ENCODE measurements at places on chromosomes 12 and 14.

- DNase-seq = no peak
Observed at GRCh38 chr14:72928872-72929271, 2.6 kb downstream of the DCAF4 start.

DNA sequence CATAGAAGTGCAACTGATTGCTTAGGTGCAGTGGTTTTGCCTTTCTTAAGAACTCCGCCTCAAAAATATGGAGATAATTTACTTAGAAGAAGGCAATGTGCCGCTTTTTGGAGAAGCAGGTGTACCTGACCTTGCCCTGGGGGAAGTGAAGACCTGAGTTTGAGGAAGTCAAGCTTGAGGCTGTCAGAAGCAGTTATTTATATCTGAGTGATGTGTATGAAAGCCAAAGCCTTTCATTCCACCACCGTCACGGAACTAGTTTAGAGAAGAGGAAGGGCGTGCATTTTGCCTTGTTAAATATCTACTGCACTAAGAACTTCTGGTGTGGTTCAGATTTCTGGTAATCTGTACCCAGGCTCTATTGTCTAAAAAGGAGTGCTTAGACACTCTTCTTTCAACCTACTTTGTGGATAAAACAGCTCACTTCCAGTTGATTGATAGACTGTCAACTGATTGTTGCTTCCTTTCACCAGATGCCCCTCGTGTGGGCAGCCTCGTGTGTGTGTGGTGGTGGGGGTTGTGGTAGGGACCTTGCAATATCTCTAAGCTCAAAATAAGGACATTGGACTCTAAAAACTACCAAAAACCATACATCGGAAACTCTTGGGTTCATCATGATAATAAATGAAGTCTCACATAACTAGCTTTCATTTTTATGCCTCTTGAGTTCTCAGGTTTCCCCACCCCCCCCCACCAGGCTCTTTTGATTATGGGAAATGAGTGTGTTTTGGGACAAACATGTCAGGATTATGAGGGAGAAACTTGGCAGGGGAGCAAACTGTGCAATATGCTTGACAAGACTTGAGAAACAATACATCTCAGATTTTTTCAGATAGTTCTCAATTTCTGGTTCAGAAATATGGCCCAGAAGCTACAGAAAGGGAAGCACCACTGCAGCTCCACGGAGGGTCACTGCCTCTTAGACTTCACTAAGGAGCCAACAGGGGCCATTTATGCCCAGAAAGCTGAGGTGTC, 78.6 kb downstream of the ARF6 start:
- DNase-seq = no peak

DNA sequence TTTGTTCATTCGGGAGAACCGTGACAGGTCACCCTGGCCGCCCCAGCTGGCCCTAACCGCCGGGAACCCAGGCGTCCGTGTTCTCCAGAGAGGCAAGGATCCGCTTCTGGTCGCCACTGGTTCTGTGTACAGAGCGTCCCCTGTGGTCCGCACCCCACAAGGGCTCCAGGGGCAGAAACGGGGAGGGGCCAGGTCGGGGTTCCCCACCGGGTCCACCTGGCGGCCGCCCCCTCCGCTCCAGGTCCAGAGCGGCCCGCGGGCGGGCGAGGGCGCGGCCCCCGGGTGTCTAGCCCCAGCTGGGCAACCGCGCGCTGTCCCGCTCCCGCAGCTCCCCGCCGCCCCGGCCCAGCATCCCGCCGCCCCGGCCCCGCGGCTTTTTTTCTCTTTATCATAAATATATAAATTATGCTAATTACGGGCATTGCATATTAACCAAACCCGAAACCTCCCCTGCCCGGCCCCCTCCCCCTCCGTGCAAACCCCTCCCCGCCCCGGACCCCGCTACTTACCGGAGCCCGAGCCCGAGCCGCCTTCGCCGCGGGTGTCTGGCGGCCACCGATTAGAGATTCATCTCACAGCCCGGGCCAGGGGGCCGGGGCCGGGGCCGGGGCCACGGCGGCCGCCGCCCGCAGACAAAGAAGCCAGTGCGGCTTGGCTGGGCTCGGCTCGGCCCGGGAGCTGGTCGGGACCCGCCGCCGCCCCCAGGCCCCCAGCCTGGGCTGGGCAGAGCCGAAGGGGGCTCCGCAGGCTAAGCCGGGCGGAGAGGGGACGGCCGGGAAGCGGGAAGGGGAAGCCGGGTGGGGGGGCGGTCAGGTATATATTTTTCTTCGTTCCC, 512 bp downstream of the POU6F1 start:
- DNase-seq = peak; percentile 60

- no peak for DNase-seq
Observed at GRCh38 chr12:115118177-115118724, 434.3 kb upstream of the TBX3 start.

GRCh38 chr12:50090391-50090790, 5.2 kb downstream of the SMARCD1 start:
- DNase-seq = no peak

- DNase-seq = no peak
Observed at GRCh38 chr12:132834181-132834711, 5.6 kb upstream of the GOLGA3 start.

GRCh38 chr12:50936821-50937530, 15.4 kb upstream of the HIGD1C start:
- no peak for DNase-seq

DNA sequence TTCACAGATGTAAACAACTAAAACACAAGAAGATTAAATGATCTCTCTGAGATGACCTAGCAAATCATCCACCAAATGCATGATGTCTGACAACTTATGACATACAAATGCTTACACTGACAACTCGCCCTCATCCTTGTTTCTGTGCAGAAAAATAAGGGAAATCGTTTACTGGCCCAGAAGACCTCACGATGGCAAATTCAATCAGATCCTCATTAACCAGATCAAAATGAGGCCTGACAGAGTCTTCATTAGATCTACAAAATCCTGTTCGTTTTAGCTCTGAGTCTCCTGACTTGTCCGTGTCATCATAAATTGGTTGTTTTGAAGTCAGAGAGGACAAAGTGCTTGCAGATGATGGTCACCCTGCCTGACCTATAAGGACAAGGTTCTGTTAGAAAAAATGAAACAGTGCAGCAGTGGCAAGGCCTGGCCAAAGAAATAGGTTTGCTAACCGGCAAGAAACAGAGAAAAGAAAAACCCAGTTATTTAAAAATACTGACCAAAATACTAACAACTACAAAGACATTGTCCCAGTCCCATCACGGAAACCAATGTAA, 109.5 kb downstream of the BTG1 start:
- DNase-seq = no peak

All from AG08395 (cell line).